Colonic mucosa (tissue), 4 donors: ENCODE measurements at places on chromosomes 12 and 14. TPM values are rescaled to one million over a fixed set of nuclear protein-coding genes. Genes with fewer than 3 reads are reported as not detected.
A peak's percentile ranks its signal among the peaks of the same experiment; 100 is the strongest.

The TSPAN19 gene
- total RNA-seq, result not detected

DNA sequence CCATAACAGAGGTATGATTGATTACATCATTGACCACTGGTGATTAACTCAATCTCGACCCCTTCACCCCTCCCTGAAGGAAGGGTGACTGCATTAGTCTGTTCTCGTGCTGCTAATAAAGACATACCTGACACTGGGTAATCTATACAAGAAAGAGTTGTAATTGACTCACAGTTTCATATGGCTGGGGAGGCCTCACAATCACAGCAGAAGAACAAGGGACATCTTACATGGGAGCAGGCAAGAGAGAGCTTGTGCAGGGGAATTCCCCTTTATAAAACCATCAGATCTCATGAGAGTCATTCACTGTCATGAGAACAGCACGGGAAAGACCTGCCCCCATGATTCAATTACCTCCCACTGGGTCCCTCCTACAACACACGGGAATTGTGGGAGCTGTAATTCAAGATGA, 55.9 kb upstream of the TMCC3 start:
- no peaks in the 10 kb centered on the region for H3K36me3 ChIP-seq
- no peaks in the 10 kb centered on the region for H3K27me3 ChIP-seq
- DNase-seq, result no peak
- no peak overlapping the region for H3K27ac ChIP-seq

DNA sequence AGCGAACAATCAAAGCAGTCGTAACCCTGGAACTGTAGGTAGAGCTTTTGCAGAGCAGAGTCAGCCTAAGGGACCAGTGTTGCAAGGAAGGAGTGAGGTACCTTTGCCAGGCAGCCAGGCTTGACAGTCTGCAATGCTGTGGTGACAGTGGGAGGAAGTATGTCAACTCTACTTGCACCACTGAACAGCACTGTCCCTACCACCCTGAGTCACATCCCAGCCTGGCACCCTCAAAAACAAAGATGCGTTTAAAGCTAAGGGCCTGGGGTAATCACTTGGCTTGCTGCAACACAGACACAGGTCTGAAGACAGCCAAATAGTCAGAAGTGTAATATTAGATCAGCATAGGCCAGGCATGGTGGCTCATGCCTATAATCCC, 141.9 kb downstream of the DPF3 start:
- no peaks in the 10 kb centered on the region for H3K4me1 ChIP-seq
- no peak overlapping the region for H3K27ac ChIP-seq
- peak; percentile 8 for DNase-seq
- H3K27me3 ChIP-seq, result no peaks in the 10 kb centered on the region

DNA sequence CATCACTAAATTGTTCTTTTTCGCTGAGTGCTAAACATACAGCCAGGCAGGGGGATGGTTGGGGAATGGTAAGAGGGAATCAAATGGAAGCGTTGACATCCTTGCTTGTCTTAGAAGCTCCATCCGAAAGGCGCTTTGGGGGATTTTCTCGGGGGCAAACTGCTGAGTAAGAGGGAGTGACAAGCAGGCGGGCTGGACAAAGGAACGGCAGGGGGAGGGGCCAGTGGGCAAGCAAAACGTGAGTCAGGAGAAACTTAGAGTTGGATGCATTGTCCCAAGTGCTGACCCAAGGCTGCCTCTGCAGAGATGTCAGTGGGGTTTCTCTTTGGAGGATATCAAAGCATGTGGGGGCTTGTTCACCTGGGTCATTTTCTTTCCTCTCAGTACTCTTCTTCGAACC, 480.5 kb downstream of the VRK1 start:
- H3K4me3 ChIP-seq, result no peak overlapping the region
- H3K27me3 ChIP-seq, result no peaks in the 10 kb centered on the region
- H3K36me3 ChIP-seq, result no peaks in the 10 kb centered on the region
- H3K4me1 ChIP-seq, result no peaks in the 10 kb centered on the region
- no peak for DNase-seq

GRCh38 chr14:93957333-93957710, 19.0 kb downstream of the ASB2 start:
- H3K36me3 ChIP-seq, result no peaks in the 10 kb centered on the region
- no peak overlapping the region for H3K4me3 ChIP-seq
- H3K27ac ChIP-seq, result no peak overlapping the region
- H3K27me3 ChIP-seq, result no peaks in the 10 kb centered on the region

The ABCC9 gene
- total RNA-seq, result 0.69 TPM

- H3K27me3 ChIP-seq, result no peaks in the 10 kb centered on the region
- H3K27ac ChIP-seq, result no peak overlapping the region
- H3K36me3 ChIP-seq, result no peaks in the 10 kb centered on the region
- H3K4me1 ChIP-seq, result no peaks in the 10 kb centered on the region
Measured at GRCh38 chr14:96631621-96632362, 129.6 kb downstream of the PAPOLA start.

- H3K27ac ChIP-seq, result peak overlapping the region; percentile 14
- DNase-seq, result peak; percentile 36
- no peaks in the 10 kb centered on the region for H3K27me3 ChIP-seq
- no peaks in the 10 kb centered on the region for H3K36me3 ChIP-seq
Measured at GRCh38 chr12:63805704-63806672, 26.3 kb downstream of the RXYLT1 start.

- DNase-seq, result no peak
- H3K27ac ChIP-seq, result peak overlapping the region; percentile 54
- H3K4me1 ChIP-seq, result no peaks in the 10 kb centered on the region
- H3K4me3 ChIP-seq, result no peak overlapping the region
Measured at GRCh38 chr12:2337031-2338010, 284.5 kb downstream of the CACNA1C start.

DNA sequence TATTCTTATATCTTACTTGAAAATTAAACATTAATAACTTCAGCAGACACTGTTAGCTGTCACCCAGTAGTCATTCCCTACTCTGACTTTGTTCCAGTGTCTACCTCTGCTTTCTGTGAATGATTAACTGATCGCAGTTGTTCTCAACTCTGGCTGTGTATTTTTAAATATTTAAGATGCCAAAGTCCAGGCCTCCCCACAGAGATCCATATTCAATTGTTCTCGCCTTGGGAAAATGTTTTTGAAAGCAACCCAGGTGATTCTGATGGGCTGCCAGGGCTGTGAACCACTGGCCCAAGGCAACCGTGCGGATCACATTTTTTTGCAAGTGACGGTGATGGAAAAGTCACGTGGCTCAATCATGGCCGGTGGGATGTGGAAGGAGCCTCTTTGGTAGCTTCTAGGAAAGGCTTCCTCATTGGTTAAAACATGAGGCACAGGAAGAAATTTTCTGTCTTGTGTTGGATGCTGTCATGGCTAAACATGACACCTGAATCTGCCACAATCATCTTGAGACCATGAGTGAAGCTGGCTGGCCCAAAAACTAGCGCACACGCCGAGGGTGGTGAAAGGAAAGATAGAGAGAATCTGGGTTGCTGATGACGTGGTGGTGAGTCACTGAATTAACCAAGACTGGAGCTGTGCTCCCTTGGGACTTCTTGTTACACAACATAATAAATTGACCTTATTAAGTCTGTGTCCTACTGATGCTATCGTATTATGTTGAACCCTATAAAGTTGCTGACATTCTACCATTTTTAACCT, 37.2 kb downstream of the RDH12 start:
- peak; percentile 58 for DNase-seq
- no peaks in the 10 kb centered on the region for H3K4me1 ChIP-seq
- H3K4me3 ChIP-seq, result no peak overlapping the region
- H3K36me3 ChIP-seq, result no peaks in the 10 kb centered on the region
- H3K27me3 ChIP-seq, result no peaks in the 10 kb centered on the region
- H3K27ac ChIP-seq, result peak overlapping the region; percentile 78
